ENCODE measurements at places on chromosomes 11 and 22.

DNA sequence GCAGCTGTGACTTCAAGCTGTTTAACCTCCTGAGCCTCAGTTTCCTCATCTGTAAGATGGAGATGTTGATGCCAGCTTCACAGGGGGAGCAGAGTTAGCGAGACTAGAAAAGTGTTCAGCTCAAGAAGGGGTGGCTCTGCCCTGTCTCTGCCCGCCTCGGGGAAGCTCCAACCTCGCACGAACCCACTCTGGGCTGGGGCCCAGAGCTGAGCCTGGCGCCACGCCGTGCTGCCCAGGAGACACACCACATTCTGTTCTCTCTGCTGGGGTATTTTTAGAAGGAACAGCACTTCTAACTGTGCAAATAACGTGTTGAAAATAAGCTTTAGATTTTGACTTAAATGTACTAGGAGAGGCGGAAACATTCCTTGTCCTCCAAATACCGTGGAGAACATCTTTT is 74.1 kb downstream of the PHF21B start:
- no peak for DNase-seq

DNA sequence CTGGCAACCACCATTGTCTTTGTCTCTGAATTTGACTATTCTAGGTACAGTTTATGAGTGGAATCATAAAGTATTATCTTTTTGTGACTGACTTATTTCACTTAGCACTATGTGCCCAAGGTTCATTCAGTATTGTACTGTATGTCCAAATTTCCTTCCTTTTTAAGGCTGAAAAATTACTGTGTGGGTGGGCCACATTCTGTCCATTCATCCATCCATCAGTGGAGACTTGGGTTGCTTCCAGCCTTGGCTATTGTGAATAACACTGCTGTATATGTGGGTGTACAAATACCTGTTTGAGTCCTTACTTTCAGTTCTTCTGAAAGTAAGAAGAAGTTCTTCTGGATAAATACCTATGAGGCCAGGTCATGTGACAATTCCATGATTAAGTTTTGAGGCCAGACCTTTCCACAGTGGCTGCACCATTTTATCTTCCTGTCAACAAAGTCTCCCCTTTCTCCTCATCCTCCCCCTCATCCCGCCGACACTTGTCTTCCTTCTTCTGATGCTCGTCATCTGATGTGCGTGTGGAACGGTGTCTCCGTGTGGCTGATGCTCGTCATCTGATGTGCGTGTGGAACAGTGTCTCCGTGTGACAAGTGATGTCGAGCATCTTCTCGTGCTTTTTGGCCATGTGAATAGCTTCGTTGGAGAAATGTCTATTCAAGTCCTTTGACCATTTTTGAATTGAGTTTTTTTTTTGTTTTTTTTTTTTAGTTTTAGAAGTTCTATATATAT is 49.5 kb downstream of the SBF1 start:
- no peak for DNase-seq

GRCh38 chr22:17431179-17431578 is 61.9 kb downstream of the CECR2 start:
- DNase-seq = no peak

GRCh38 chr11:64605656-64606585 is 14.9 kb downstream of the SLC22A12 start:
- DNase-seq = no peak

GRCh38 chr22:17968126-17968525 is 56.2 kb downstream of the MICAL3 start:
- no peak for DNase-seq
